Activated CD4-positive, CD25-positive, alpha-beta regulatory T cell treated with anti-CD3 and anti-CD28 coated beads, Interleukin-2, amount 50 U/mL, for 24 hours (primary cell): ENCODE measurements at places on chromosomes 6 and 20.

DNA sequence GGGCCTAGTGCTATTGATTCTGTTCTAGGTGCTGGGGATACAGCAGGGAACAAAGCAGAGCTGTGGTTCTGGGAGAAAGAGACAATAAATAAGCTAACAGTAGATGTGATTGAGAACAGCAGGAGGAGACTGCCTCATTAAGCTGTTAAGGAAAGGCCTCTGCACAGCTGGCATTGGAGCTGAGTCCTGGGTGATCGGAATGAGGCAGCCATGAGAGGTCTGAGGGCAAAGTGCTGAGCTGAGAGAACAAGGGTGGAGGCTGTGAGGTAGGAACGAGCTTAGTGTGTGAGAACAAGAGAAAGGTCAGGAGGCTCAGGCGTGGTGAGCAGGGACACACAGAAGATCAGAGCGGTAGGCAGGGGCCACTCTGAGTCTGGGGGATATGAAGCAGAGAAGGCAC lies 18.3 kb downstream of the DDX27 start:
- ATAC-seq: no peak

DNA sequence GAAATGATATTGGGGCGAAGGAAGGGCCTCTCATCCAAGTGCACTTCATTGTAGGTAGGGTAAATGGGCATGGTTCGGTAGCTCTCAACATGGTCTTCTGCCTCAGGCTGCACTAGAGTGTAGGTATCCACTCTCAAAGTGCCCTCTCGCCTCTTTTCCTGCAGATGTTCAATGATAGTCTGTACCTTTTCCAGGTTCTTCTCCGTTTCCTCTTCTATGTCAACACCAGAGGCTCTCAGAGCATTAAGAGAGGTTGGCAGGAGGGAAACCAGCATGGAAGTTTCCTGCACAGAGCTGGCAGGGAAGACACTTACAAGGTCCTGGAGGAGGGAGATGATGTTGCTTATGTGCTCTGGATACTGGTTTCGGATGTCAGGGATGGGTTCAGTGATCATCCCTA lies 7.1 kb downstream of the ZNFX1 start:
- ATAC-seq: no peak

DNA sequence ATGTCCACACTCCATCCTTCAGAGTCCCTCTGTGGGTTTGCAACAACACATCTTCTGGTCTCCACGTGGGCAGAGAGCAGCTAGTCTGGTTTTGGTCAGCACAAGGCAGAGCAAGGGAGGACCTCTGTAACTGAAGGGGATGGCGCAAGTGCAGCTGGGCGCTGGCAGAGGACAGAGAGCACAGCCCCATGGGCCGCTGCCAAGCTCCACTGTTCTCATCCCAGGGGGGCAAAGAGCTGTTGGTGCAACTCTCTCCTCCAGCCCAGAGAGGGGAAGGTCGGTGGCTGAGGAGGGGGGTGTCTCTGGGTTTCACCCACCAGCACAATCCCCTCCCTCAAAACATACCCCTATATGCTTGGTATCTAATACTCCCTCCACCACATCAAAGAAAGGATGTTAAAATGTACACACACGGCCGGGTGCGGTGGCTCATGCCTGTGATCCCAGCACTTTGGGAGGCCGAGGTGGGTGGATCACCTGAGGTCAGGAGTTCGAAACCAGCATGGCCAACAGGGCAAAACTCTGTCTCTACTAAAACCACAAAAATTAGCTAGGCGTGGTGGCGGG lies 9.1 kb downstream of the ATP9A start:
- no peak for ATAC-seq

DNA sequence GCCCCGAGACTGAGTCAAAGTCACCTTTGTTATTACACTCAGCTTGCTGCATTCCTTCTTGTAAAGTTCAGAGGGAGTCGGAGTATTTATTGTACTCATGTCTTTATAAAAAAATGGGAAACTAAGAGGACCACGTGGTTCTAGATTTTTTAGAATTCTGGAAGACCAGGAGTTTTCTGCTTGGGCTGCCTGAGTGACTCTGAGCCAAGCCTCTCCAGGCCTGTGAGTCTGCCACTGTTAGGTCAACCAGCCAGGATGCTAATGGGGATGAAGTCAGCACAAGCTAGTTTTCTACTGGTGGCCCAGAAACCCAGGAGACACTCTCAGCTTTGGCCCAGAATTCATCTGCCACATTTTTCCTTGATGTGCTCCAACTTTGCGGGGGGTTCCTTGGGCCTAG lies 453.5 kb upstream of the SULF2 start:
- ATAC-seq: no peak

DNA sequence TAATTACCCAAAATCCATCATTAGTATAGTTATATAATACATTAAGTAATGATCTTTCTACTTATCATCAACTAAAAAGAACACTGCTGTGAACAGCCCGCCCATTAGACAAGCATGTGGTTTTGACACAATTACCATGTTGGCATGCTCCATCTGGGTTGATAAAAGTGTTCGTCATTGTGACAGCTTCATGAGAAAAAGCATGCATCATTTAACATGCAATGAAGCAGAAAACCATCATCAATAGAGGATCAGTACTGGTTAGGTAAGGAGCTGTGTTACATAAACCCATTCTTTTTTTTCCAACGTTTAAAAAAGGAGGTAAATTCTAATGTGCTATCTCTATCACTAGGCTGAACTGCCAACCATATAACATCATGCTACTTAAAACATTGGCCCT lies 101.9 kb downstream of the EPB41L2 start:
- ATAC-seq: no peak

GRCh38 chr6:12222405-12223366 lies 67.5 kb upstream of the EDN1 start:
- no peak for ATAC-seq

- ATAC-seq: no peak
Observed at GRCh38 chr6:41644297-41644879, 6.1 kb downstream of the MDFI start.
